Airway epithelial cell (primary cell): ENCODE measurements at places on chromosomes 12 and 14. TPM values are rescaled to one million over a fixed set of nuclear protein-coding genes. Genes with fewer than 3 reads are reported as not detected.

Gene KRT6A
- total RNA-seq: 9,998 and 10,940 TPM in 2 replicates

Gene GPRC5A
- 22.8 and 31.9 TPM in 2 replicates for total RNA-seq

Gene TOMM20L
- not detected in 2 replicates for total RNA-seq

Gene LRRC43
- not detected in 2 replicates for total RNA-seq

Gene LRP1-AS
- not detected in 2 replicates for total RNA-seq

Gene CFAP54
- 0.05 and 0.63 TPM in 2 replicates for total RNA-seq

Gene ANKRD33
- not detected in 2 replicates for total RNA-seq

Gene PTHLH
- total RNA-seq: 287 and 327 TPM in 2 replicates

Gene KRT6C
- total RNA-seq: 220 and 261 TPM in 2 replicates

Gene BMP4
- 1.3 and 2.0 TPM in 2 replicates for total RNA-seq

Gene GLIPR1L1
- total RNA-seq: not detected in 2 replicates

Gene LIN7A
- 0.09 and 0.56 TPM in 2 replicates for total RNA-seq

Gene REC8
- total RNA-seq: 20.7 and 24.2 TPM in 2 replicates

Gene DHRS2
- total RNA-seq: 0.19 and 0.21 TPM in 2 replicates

Gene FAIM2
- total RNA-seq: not detected in 2 replicates

Gene PGF
- 51.8 and 57.1 TPM in 2 replicates for total RNA-seq

Gene PEBP1
- 297 and 327 TPM in 2 replicates for total RNA-seq

Gene MRPL51
- 116 and 153 TPM in 2 replicates for total RNA-seq

Gene KRT73
- total RNA-seq: not detected in 2 replicates

Gene ARHGAP9
- not detected in 2 replicates for total RNA-seq

Gene SLC7A8
- total RNA-seq: 12.0 and 19.0 TPM in 2 replicates

Gene MUCL1
- total RNA-seq: 4.7 TPM in 1 of 2 replicates, not detected in the other

Gene PLBD1
- total RNA-seq: 0.84 and 2.2 TPM in 2 replicates

Gene IFNG-AS1
- not detected in 2 replicates for total RNA-seq

Gene IL31
- not detected in 2 replicates for total RNA-seq

Gene AQP5
- 1.2 and 3.7 TPM in 2 replicates for total RNA-seq

Gene ZNF641
- total RNA-seq: 2.0 and 5.6 TPM in 2 replicates

Gene OR10P1
- not detected in 2 replicates for total RNA-seq

Gene SIVA1
- total RNA-seq: 327 and 456 TPM in 2 replicates

Gene RFX4
- not detected in 2 replicates for total RNA-seq

Gene P2RX2
- not detected in 2 replicates for total RNA-seq

Gene CEP170B
- total RNA-seq: 35.4 and 42.4 TPM in 2 replicates

Gene CDCA3
- 23.6 and 41.0 TPM in 2 replicates for total RNA-seq

Gene ACSM4
- total RNA-seq: not detected in 2 replicates

Gene BHLHE41
- total RNA-seq: 0.33 and 0.35 TPM in 2 replicates

Gene SERPINA1
- 1.3 and 3.1 TPM in 2 replicates for total RNA-seq

Gene PTPRR
- 0.21 TPM in 1 of 2 replicates, not detected in the other for total RNA-seq

Gene PPP4R4
- 6.3 and 8.9 TPM in 2 replicates for total RNA-seq

Gene ACYP1
- 12.8 and 14.0 TPM in 2 replicates for total RNA-seq

Gene MRPS35
- total RNA-seq: 56.3 and 61.6 TPM in 2 replicates

Gene ALDH1L2
- 1.9 and 2.9 TPM in 2 replicates for total RNA-seq

Gene ING4
- 19.8 and 24.4 TPM in 2 replicates for total RNA-seq
